ENCODE measurements at places on chromosomes 12 and 14.

- no peak for DNase-seq
Measured at GRCh38 chr12:98819821-98820404, 174.8 kb downstream of the APAF1 start.

DNA sequence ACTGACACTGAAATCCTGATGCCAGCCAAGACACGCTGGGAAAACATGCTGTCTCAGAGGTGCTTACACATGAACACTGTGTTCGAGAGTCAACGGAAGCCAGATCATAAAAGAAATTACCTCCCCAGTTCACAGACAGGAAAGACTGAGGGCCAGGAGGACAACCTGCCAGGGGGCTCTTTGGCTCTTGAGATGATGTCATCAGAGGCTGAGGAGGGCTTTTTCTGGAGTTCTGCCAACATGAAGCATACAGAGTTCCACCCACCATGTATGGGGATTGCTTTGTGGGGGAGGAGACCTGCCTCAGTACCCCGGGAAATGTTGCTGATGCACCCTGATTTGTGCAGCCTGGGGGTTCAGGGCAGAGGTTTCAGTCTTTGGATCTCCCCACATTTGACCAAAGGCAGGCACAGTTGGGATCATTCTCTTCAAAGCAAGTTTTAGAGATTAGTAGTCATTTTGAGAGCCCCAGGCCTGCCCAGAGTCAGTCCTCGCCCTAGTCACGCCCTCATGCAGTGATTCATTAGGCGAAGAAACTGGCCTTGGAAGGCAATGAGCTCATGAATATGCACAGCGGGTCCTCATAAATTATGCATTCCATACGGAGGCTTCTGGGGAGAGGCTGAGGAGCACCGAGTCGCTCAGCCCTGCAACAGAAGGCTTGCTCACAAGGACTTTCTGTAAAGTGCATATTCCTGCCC is 34.9 kb upstream of the EML1 start:
- DNase-seq = no peak

DNA sequence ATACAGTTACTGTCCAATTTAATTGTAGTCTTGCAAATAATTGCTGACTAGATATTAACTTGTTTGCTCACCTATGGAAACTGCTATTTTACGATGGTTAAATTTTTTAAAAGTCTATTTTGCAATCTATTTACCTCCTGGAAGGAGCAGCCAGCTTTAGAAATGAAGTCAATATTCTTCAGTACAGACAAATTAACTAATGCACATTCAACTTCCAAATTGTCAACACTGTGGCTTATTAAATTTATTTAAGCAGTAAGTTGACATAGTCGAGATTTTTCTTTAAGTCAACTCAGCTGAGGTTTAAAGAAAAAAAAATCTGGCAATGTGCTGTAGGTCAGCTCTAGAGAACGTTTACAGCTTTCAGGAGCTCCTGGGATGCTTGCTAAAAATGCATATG is 221.2 kb downstream of the SSPN start:
- DNase-seq = no peak

- DNase-seq = no peak
Measured at GRCh38 chr12:64160711-64161060, 61.4 kb downstream of the KICS2 start.
